Islet precursor cell (in vitro differentiated cells): ENCODE measurements at places on chromosomes 4 and X.

DNA sequence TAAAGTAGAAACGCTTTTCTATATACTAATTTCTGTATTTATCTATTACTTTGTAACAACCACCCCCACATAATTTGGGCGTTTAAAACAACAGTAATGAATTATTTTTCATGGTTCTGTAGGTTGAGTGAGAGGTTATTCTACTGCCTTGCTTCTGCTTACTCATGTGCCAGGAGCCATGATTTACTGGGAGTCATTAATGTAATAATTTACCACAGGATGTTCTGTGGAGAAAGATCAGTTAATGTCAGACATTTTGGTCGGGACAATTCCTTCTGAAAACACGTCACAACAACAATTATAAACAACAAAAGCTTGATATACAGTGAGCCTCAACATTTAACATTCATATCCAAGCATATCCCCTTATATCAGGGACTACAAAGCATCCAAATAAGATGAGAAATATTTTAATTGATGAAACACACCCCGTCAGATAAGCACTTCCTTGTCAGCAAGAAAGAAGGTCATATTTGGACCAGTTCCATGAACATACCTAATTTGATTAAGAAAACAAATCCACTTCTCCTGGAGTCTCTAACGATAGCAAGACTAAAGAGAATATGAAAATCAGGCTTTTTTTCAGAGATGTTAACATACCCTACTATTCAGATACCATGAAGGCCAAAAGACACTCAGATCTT lies 238.5 kb downstream of the PRDM5 start:
- DNase-seq, result no peak

- no peak for DNase-seq
Measured at GRCh38 chr4:177301126-177301639, 8.5 kb upstream of the NEIL3 start.

DNA sequence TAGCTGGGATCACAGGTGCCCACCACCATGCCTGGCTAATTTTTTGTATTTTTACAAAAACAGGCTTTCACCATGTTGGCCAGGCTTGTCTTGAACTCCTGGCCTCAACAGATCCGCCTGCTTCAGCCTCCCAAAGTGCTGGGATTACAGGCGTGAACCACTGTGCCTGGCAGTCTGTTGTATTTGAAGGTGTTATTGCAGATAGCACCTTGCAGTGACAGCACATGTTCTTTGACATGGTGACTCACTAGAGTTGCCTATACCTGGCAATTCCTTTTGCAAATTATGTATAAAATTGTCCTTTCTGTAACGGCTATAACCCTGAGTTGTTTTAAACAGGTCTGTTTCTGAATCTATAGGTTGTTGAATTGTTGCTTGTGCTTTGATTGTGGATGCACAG lies 7.9 kb downstream of the OGT start:
- DNase-seq, result no peak

- DNase-seq, result no peak
Measured at GRCh38 chr4:61003301-61003700, 196.8 kb upstream of the ADGRL3 start.

- no peak for DNase-seq
Measured at GRCh38 chr4:153531000-153531358, 64.8 kb downstream of the TMEM131L start.

DNA sequence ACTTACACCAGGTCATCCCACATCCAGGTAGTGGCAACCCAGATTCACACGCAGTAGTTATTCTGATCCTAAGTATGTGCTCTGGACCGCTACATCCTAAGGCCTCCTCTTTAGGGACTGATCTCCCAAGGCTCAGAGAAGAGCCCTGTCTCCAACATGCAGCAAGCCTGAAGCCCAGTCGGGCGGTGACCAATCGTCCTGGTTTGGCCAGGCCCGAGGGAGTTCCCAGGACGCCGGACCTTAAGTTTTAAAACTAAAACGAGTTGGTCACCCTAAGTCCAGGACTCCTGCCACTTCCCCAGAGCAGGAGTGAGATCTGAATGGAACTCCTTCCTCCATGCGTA lies 385 bp downstream of the LYAR start:
- no peak for DNase-seq

- DNase-seq, result no peak
Measured at GRCh38 chr4:139986689-139987501, 167.1 kb downstream of the MAML3 start.
